ENCODE measurements at places on chromosomes 7 and 10.

GRCh38 chr10:112701211-112701877 is 248.7 kb upstream of the TCF7L2 start:
- no peak for DNase-seq

DNA sequence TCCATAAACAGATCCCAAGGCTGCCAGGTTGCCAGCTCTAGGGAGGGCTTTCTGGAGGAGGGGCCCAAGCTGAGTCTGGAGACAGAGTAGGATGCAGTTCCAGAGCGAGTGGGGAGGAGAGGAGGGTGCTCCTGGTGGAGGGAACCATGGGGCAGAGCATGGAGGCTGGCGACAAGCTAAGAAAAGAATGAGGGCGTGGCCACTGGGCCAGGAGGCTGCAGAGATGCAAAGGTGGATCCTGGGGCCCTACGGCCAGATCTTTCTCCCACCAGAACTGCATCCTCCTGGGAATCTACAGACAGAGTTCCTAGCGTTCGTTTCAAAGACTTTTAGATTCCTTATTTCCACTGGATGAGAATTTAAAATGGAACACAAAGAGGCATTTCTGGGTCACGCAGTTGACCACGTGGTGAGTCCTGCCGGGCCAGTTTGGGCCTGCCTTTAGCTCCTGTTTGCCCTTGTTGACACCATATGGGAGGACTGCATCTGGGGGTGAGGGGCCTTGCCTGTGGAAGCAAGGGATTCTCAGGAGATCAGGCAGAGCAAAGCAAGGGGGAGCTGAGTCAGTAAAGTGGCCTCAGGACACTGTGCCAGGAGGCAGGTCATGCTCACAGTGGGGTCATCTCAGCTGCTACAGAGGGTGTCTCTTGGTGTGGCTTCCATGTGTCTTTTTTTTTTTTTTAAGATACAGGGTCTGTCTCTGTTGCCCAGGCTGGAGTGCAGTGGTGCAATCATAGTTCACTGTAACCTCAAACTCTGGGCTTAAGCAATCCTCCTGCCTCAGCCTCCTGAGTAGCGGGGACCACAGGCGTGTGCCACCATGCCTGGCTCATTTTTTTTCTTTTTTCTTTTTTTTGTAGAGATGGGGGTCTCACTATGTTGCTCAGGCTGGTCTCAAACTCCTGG is 137.8 kb downstream of the SH3PXD2A start:
- DNase-seq: no peak

DNA sequence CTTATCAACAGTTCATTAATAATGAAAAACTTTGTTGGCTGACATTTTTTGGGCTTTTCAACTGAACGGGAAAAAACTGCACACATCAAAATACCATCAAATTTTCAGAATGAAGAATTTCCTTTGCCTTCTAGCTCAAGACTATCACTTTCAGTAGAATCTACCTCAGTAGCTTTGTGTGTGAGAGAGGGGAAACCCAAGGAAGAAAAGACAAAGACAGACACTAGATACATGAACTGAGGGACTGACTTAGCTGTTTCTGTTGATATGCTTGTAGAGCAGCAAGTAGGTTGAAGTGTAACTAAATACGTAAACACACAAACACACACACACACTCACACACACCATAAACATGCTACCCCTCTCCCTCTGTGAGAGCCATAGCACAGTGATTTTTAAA is 257.1 kb downstream of the CDK14 start:
- DNase-seq: no peak

DNA sequence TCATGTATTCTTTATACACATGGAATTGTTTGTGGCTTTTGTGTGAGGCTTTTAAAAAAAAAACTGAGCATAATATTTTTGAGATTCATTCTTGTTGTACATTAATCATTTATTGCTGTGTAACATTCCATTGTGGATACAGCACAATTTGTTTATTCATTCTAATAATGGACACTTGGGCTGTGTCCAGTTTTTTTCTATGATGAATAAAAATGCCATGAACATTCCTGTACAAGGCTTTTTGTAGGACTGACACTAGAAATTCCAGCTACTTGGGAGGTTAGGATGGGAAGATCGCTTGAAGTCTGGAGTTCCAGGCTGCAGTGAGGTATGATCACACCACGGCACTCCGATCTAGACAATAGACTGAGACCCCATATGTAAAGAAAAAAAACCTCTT is 254.3 kb upstream of the CACNA2D1 start:
- peak; percentile 41 for DNase-seq

GRCh38 chr10:48885376-48885775 is 54.3 kb downstream of the LRRC18 start:
- DNase-seq: peak; percentile 27

DNA sequence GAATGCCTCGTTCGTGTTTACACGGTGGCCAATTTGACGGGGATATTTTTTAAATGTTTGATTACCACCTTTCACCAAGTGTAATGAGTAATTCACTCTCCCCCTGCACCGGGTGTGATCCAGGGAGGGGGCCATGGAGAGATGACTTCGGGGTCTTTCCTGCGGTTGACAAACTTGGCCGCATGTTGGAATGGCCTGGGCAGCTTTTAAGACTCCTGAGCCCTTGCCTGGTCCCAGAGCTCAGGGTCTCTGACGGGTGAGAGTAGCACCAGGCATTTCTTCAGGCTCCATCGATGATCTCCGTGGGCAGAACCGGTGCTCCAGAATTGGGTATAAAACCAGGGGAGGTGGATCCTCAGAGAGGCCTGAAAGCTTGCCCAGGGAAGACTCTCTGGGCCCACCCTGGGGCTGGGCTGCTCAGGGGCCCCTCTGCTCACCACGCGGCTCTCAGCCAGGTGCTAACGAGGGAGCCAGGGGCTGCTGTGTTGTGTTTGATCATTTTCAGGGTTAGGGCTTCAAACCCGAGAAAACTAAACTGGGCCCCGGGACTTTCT is 882 bp downstream of the ZNF282 start:
- peak; percentile 29 for DNase-seq

- DNase-seq: no peak
Measured at GRCh38 chr10:71245420-71246325, 33.3 kb downstream of the UNC5B start.

- DNase-seq: no peak
Measured at GRCh38 chr7:25732766-25733217, 419.2 kb upstream of the NFE2L3 start.
